SJSA1 (cell line): ENCODE measurements at places on chromosomes 7 and 10. TPM values are rescaled to one million over a fixed set of nuclear protein-coding genes. Genes with fewer than 3 reads are reported as not detected.
A peak's percentile ranks its signal among the peaks of the same experiment; 100 is the strongest.

- no peak for DNase-seq
Measured at GRCh38 chr7:28973591-28973990, 15.5 kb upstream of the TRIL start.

DNA sequence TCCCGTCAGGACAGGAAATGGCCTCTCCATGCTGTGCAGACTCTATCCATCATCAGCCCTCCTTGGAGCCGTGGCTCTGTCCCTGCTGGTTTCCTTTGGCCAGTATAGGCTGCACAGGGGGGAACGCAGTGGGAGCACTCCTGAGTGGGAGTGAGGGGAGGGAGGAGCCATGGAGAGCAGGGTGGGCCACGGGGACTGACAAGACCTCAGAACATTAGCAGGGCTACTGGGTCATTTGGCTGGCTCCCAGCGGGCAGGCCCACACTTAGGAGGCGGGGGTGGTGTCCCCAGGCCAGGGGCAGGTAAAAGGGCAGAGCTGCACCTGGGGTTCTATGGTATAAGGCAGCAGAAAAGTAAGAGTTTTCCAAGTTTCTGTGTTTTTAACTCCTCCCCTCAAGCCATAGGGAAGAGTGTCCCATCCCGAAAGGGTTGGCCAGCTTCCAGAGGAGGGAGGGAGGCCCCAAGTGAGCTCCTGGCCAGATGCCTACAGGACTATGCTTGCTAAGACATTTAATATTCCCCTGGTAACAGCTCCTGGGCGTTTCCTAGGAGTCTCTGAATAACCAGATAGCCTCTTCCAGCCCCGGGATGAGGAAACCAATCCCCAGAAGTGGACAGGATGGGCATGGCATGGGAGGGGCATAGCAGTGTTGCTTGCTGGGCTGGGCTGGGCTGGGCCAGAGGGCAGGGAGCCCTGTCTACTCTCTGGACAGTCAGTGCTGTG, 5.5 kb upstream of the OPN4 start:
- DNase-seq = peak; percentile 59

GRCh38 chr10:114684822-114685209, 26.7 kb upstream of the ABLIM1 start:
- peak; percentile 69 for DNase-seq

- DNase-seq = no peak
Measured at GRCh38 chr7:17031906-17032551, 150.2 kb upstream of the AGR3 start.

DNA sequence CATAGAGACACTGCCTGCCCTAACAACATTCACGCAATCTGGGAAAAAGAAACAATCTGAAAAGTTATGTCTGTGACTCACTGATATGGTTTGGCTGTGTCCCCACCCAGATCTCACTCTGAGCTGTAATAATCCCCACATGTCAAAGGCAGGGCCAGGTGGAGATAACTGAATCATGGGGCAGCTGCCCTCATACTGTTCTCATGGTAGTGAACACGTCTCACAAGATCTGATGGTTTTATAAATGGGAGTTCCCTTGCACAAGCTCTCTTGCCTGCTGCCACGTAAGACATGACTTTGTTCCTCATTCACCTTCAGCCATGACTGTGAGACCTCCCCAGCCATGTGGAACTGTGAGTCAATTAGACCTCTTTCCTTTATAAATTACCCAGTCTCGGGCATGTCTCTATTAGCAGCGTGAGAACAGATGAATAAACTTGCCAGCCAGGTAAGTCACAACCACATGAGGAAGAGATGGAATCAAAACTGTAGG, 341.5 kb upstream of the AOAH start:
- DNase-seq = no peak

DNA sequence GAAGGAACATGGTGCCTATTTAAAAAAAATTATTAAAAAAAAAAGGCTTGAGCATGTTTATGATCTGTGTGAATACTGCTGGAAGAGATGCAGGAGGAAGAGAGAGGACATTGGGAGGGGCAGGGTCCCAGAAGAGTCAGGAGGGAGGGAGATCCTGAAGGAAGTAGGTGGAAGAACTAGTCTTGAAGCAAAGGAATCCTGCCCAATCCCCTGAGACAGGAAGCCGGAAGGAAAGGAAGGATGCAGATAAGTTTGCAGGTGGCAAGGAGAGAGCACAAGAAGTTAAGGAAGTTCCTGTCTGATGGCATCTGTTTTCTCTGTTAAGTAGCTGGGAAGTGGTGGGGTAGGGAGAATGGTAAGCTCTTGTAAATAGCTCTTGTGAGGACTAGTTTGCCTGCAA, 318.5 kb downstream of the DOCK4 start:
- DNase-seq = no peak

GRCh38 chr7:150980663-150981062, 2.5 kb upstream of the KCNH2 start:
- no peak for DNase-seq

- DNase-seq = no peak
Measured at GRCh38 chr7:131329176-131329570, 1.5 kb downstream of the MKLN1 start.

DNA sequence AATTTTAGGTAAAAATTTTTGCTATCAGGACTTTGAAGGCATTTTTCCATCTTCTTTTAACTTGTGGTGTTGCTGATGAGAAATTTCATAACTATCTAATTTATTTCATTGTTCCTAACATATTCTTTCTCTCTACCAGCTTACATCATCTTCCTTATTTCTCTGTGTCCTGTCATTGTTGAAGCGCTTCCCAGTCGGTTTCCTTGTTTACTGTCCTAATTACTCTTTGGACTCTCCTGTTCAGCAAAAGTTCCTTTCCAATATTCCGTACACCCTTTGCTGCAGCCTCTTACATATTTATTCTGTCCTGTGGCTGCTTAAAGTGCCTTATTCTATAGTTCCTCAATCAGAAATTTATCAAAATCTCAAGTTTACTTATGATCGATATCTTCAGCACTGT, 609.0 kb upstream of the FZD8 start:
- DNase-seq = no peak

DNA sequence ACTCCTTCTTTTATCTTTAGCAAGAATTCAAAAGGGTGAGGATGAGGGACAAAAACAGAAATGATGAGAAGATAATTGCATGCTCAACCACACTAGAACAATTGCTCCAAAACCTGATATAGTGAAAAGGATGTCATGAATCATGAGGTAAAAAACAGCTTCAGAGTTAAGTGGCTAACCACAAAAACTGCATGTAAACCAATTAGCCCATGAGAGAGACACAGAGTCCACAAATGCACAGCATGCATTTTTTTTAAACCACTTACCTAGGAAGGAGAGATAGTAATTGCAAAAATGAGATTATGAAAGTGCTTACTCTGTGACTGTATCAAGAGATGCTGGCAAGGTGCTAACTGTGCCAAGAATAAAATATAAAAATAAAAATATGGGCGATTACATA, 132.9 kb downstream of the MBL2 start:
- no peak for DNase-seq

DNA sequence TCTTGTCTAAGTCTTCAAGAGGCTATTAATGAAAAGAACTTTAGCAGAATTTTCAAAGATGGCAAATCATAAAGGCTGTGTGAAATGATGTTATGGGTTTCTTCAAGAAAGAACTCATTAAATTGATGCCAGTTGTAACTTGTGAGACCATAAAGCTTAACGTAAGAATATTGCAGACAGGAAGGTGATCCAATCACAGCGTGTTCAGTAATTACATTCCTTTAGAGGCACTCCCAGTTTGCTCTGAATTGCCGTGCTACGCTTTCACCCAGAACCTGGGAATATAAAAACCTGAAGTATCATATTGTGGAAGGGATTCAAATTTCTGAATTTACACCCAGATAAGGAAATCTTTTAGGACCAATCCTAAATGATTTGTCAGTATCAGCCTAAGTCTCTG, 64.1 kb upstream of the ITGB1 start:
- DNase-seq = no peak

DNA sequence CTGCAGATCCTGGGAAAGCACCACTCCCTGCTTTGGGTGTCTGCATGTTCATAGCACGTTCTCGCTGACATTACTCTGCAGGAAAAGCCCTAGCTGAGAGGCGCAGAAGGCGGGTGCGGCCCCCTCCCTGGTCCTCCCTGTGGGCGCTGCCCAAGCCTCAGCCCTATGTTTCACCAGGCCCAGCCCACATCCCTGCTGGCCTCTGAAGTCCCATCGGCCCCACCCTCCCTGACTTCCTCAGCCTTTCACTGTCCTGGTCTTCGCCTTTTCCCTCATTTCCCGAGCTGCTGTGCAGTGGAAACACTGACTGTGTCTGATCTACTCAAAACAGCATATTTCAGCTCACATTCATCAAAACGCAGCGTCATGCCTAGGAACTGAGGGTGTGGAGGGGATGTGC, 36.3 kb upstream of the DIP2C start:
- no peak for DNase-seq

DNA sequence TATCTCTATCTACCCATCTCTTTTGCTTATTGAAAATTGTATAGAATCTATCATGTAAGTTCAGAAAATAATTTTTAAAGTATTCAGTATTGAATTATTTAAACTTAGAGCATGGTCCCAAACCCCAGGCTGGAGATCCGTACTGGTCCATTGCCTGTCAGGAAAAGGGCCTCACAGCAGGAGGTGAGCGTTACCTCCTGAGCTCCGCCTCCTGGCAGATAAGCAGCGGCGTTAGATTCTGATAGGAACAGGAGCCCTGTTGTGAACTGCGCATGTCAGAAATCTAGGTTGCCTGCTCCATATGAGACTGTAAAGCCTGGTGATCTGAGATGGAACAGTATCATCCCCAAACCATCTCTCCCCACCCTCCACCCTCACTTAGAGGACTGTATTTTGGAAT, 266.0 kb upstream of the CNTNAP2 start:
- no peak for DNase-seq

DNA sequence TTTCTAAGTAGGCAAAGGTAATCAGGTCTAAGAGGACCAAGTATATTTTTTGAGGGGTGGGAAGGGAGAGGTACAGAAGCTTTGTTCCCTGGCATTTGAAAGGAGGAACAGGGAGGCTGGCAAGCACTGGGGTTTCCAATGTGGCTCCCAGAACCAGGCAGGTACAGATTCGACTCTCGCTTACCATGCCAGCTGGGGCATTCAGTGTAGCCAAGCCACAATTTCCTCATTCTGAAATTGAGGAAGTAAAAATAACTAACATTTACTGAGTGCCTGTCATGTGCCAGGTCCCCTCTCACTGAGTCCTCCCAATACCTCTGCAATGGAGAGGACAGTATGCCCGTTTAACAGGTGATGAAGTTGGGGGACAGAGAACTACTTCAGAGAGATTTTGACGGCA, 45.9 kb upstream of the BET1 start:
- no peak for DNase-seq

DNA sequence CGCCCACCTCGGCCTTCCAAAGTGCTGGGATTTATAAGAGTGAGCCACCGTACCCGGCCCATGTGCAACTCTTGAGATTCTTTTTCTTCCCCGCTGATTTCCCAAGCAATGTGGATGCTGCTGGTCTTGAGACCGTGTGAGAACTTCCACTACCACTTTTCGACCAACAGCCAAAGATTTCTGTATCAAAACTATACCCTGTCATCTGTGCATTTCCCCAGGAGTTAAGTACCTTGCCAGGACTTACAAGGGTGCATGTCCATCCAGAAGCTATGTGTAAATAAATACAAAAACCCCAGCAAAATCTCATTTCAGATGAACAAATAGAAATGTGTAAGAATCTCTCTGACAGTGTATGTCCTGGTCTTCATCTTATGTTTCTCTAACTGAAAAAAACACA, 9.9 kb upstream of the GALNT11 start:
- no peak for DNase-seq

GRCh38 chr7:116429986-116430619, 69.4 kb upstream of the CAV2 start:
- no peak for DNase-seq

- no peak for DNase-seq
Measured at GRCh38 chr10:60742512-60742911, 35.8 kb upstream of the CDK1 start.

- DNase-seq = no peak
Measured at GRCh38 chr10:79387466-79387973, 40.3 kb downstream of the PPIF start.

- DNase-seq = no peak
Measured at GRCh38 chr7:30521532-30521931, 16.9 kb upstream of the GGCT start.

DNA sequence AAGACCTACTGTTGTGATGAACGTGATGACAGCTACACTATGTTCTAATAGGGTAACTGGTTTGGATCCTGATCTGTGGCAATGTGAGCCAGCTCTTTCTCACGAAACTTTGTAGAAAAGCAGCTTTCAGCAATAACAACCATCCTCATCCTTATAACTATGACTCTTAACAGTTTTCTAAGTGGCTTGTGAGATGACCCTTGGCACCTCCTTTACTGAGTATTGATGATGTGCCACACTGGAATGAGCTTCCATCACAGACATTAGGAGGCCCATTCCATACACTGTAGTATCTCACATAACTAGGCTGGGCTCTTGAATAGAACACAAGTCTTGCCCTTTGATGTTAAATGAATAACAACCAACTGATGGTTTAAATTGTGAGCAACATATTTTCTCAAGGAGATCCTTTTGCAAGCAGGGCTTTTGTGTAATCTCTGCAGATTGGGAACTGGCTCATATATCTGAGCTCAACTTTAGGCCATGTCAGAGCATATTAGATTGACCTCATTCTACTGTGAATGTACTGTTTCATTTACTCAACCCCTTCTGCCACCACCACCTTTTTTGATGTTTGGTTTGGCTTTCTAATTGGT, 46.4 kb downstream of the MYPN start:
- no peak for DNase-seq

- DNase-seq = no peak
Measured at GRCh38 chr7:158603773-158604755, 16.4 kb upstream of the PTPRN2 start.

DNA sequence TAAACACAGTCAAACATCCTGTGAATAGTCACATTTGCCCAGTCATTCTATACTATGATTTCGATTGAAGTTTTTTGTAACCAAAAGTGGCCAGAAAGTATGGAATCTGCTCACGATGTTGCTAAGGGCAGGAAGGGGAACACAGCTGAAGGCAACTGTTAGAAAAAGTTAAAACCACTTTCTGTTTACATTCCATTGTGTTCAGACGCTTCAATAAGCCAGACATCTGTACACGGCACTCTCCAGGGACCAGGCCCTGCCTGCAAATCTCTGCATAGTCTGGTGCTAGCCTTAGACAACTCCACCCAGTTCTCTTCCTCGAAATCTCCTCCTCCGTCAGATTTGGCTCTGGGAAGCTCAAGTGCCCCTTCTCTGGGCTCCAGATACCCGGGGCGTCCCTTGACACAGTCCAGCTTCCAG, 17.1 kb upstream of the TMEM120A start:
- peak; percentile 79 for DNase-seq

Gene FRMPD2
- 0.03 TPM in 1 of 2 replicates, not detected in the other for total RNA-seq

Gene SRGN
- total RNA-seq = 232 and 251 TPM in 2 replicates

Gene KMT2E
- 21.8 and 32.2 TPM in 2 replicates for total RNA-seq

Gene AOC1
- not detected in 2 replicates for total RNA-seq

Gene MSMB
- total RNA-seq = not detected in 2 replicates

Gene USP6NL
- total RNA-seq = 8.1 and 11.5 TPM in 2 replicates

Gene TRPV5
- not detected in 2 replicates for total RNA-seq

Gene AKR1C2
- 0.18 TPM in 1 of 2 replicates, not detected in the other for total RNA-seq

Gene PDCD4
- 16.0 and 21.0 TPM in 2 replicates for total RNA-seq

Gene DKK1
- total RNA-seq = 29.7 and 46.2 TPM in 2 replicates

Gene CLEC5A
- total RNA-seq = not detected in 2 replicates

Gene HOXA11
- total RNA-seq = 4.4 and 5.9 TPM in 2 replicates
